Motor neuron (in vitro differentiated cells): ENCODE measurements at places on chromosomes 2 and 18. TPM values are rescaled to one million over a fixed set of nuclear protein-coding genes. Genes with fewer than 3 reads are reported as not detected.
A peak's percentile ranks its signal among the peaks of the same experiment; 100 is the strongest.

GRCh38 chr2:99640635-99641151 is 150.9 kb upstream of the REV1 start:
- peak; percentile 3 for ATAC-seq

TLX2 gene
- 0.45 and 0.77 TPM in 2 replicates for total RNA-seq

OTX1 gene
- total RNA-seq, result 0.38 and 0.51 TPM in 2 replicates

L3MBTL4 gene
- total RNA-seq, result 0.50 and 0.67 TPM in 2 replicates

- no peak for ATAC-seq
Observed at GRCh38 chr2:42049221-42050009, 1.6 kb downstream of the PKDCC start.

ACOXL gene
- 0.16 and 0.63 TPM in 2 replicates for total RNA-seq

OLA1 gene
- total RNA-seq, result 99.0 and 115 TPM in 2 replicates
